ENCODE measurements at places on chromosomes 5 and 9. TPM values are rescaled to one million over a fixed set of nuclear protein-coding genes. Genes with fewer than 3 reads are reported as not detected.

DNA sequence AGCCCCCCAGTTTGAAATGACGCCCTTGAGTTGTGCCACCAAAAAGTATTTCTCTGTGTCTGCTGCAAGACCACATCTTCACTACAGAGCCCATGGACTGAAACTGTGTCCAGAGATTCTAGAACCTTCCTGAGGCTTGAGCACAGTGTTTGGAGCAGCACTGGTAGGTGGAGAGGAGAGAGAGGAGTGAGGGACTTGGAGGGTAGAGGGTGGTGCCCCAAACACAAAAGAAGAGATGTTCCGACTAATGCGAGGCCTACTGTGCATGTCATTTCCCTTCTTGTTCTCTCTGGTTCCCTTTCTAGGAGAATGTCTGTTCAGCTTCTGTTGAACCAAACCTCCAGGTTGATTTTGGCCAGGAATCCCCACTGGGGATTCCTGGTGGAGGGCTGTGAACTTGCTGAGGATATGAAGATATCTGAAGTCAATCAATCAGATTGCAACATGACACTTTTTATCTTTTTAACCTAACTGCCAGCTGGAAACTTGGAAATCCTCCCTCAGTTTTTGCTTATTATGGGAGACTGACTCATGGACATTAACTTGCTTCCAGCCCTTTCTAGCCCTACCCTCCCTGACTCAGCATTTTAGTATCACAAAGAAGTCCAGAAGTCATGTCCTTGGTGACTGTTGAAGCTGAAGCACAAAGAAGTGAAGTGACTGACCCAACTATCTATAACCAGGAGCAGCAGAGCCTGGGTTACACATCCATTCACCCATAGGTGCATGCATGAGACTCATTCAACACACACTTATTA is 154.5 kb downstream of the NR3C1 start:
- DNase-seq = peak; percentile 55

DNA sequence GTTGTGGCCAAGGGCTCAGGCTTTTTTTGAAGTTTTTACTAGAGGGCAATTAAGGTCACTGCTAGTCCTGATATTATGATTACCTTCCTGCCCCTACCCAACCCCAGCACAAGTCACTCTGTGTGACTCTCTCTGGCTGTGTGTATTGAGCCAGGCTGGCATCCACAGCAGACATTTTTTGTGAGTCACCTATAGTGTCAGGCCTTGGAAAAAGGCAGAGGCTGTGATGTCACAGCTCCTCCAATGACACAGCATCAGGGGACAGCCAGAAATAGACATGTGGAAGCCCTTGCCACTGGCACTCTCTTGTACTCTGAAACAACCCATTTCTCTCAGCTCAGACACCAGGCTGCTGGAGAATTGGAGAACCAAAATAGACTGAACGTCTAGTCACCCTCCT is 145.4 kb downstream of the NMUR2 start:
- no peak for DNase-seq

- DNase-seq = no peak
These were observed 34.9 kb downstream of the RFK start for GRCh38 chr9:76359365-76359764.

DNA sequence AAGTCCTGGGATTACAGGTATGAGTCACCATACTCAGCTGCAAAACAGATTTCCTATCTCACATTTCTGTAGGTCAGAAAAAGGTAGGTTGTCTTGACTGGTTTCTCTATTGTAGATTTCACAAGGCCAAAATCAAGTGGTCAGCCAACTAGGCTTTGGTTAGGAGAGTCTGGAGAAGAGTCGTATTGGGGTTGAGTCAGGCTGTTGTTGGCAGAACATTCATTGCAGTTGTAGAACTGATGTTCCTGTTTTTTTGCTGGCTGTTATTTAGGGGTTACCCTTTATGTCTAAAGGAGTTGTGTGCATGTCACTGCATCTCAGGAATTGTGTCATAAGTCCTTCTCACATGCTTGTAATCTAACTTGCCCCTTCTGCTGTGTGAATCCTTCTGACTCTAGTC is 814.2 kb upstream of the GRAMD2B start:
- no peak for DNase-seq

GRCh38 chr5:150085950-150086715 is at the start of gene CSF1R:
TSS of gene CSF1R (minus strand) at chr5:150086554. CDS start at chr5:150086427, 127 bp downstream.
- no peak for DNase-seq

Gene SHISAL2B
- total RNA-seq = not detected

Gene PCDHGA5
- 1.8 TPM for total RNA-seq

Gene IFNA13
- total RNA-seq = not detected

Gene LCP2
- 0.03 TPM for total RNA-seq

Gene MEGF10
- total RNA-seq = 0.03 TPM
